ENCODE measurements at places on chromosomes 2 and 18.
A peak's percentile ranks its signal among the peaks of the same experiment; 100 is the strongest.

DNA sequence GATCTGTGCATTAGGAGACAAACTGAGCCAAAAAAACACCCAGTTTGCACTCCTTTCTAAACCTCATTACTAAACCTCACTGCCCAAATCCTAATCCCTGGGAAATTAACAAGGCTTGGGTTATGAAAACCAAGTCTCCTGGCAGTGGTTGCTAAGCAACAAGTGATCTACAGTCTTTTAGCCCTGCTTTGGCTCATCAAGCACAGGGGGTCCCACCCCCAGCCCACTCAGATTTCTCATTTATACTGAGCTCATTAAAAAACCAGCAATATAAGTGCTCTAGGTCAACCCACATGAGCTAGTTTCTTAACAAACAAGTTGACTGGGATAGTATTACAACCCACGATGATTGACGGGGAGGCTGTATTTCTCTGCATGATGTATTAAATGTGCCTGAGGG is 18.4 kb downstream of the DNER start:
- DNase-seq: no peak

- DNase-seq: peak; percentile 51
Observed at GRCh38 chr2:36785179-36785795, 88.8 kb downstream of the VIT start.

DNA sequence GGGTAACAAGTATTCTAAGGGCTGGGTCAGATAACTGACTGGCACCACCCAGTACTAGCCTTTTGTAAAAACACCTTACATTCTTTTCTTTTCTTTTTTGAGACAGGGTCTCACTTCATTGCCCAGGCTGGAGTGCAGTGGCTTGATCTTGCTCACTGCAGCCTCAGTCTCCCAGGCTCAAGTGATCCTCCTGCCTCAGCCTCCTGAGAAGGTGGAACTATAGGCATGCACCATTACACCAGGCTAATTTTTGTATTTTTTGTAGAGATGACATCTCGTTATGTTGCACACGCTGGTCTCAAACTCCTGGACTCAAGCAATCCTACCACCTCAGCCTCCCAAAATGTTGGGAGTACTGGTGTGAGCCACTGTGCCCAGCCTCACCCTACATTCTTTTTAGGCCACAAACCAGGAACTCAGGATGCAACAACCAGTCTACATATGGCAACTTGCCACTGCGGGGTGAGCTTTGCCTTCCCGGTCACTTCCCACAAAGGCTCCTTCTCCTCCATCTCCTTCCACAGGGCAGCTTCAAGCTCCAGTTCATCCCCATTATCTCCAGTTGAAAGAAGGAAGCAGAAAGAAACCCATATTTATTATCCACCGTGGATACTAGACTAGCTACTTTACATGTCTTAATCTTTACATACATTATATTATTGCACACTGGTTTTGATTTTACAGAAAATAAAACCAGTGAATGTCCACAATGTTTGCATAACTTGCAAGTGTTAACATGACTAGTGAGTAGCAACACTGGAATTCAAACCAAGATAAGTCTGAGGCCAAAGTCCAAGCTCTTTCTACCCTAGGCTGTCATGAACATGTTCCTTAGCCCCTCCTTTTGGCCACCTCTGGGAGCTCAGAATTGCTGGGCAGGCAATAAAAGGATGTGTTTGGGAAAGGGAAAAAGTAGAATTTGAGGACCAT is 23.7 kb upstream of the AP1S3 start:
- DNase-seq: no peak

DNA sequence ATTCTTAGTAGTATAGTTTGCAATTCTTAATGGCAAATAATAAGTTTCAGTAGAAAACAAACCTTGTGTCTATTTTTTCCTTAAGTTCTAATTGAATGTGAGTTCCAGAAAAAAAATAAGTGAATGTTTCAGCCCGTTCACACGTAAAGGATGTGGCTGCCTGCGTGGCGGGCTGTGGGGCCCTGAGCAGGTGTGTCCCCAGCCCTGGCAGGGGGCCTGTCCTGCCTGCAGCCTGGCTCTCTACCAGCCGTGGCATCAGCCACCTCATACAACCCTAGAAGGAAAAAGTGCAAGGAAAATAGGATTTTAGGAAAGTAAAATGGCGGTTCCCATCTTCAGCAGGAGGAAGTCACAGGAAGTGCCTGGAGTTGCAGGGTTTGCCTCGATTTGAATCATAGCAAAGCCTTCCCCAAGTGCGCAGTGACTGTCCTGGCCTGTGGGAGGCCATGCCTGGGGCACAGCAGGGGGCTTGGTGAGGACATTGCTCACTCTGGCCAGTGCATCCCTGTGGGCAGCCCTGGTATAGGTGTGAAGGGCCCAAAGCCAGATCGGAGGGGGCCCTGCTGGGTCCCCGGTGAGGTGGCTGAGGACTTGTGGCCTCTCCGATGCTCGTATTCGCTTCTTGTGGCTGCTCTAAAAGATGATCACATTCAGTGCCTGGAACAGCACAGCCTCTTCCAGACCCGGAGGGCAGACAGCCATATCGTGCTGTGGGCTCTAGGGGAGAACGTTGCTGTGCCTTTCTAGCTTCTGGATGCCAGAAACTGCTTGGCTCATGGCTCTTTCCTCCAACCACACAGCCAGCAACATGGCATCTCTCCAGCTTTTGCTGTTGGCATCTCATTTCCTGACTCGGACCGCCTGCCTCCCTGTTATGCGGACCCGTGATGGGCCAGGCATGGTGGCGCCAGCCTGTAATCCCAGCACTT is 12.6 kb downstream of the DTYMK start:
- DNase-seq: no peak

GRCh38 chr2:69975136-69975852 is 13.9 kb upstream of the ASPRV1 start:
- DNase-seq: no peak

GRCh38 chr18:13513021-13513420 is 213.3 kb downstream of the FAM210A start:
- no peak for DNase-seq

DNA sequence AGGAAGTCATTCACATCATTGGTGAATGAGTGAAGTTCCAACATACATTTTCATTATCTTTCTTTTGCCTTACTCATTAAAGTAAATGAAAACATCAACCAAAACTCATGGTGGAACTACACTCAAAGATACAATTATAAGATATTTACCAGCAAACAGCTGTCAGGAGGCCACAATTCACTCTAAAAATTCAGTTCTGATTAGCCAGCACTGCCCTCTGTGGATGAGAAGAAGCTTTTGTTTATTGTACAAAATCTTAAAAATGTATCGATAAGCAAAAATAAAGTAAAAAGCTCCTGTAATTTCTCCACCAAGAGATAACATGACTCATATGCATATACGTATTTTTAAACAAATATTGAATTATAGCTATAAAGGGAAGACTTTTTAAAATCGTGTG is 73.5 kb upstream of the RAPGEF4 start:
- no peak for DNase-seq

- no peak for DNase-seq
Observed at GRCh38 chr2:14910654-14911053, 278.1 kb downstream of the LRATD1 start.
